ENCODE measurements at places on chromosomes 6 and 20.

DNA sequence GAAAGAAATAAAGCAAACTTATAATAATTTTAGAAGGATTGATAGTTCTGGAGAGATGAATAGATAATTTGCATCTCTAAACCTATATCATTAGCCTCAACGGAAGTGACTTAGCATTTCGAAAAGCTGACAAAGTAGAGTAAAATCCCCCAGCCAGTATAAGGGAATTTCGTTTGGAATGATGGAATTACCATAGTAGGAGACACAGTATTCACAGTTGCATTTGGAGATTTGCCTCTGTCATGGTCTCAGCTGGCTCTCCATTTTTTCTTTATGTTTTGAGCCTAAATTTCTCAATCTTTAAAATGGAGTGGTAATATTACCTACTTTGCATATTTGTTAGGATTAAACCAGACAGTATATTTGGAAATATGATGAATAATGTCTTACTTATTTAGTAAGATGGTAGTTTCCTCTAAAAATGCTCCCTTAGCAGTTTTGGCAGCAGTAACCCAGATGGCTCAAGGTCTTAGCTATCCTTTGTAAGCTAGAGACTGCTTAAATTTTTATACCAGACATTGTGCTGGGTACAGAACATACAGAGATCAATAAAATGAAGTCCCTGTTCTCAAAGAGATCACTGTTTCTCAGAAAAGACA lies 58.2 kb downstream of the SMAP1 start:
- no peak for DNase-seq

- DNase-seq, result no peak
Measured at GRCh38 chr6:109449064-109449794, 6.3 kb downstream of the MICAL1 start.

- no peak for DNase-seq
Measured at GRCh38 chr6:12008366-12009179, 3.5 kb upstream of the HIVEP1 start.

DNA sequence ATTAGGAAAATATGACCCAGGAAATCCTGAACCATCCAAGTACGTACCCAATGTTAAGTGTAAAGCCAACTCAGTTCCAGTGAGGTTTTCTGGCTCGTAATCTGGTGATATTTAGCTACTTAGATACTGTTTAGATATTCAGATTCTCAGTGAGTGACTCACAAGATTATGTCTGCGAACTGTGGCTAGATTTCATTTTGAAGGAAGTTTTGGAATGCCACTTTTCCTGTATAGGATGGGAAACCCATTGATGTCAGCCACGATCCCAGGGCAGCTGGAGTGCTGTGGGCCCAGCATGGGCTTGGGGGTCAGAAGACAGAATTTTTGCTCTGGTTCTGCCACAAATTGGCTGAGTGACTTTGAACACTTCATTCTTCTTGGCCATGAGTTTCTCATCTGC lies 76.3 kb downstream of the TMEM170B start:
- no peak for DNase-seq

DNA sequence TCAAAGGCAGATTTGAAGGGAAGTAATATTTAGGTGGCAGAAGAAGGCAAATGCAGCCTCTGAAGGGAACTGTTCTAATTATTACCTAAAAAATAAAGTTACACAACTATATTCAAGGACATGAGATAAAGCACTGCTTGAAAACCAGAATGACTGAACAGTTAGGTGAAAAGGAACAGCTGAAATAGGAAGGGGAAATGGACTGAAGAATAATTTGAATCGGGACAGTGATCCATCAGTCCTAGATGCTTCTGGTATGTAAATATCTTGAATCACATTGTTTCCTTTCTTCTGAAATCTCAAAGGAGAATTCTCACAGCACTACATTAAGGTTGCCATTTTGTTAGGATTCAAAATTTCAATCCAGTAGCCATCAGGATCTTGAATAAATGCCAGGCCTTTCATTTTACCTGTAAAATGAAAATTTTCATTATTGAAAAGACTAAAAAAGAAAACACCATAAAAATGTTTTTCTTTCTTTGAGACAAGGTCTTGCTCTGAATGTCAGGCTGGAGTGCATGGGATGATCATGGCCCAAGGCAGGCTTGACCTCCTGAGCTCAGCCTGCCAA lies 25.9 kb downstream of the GLO1 start:
- no peak for DNase-seq

DNA sequence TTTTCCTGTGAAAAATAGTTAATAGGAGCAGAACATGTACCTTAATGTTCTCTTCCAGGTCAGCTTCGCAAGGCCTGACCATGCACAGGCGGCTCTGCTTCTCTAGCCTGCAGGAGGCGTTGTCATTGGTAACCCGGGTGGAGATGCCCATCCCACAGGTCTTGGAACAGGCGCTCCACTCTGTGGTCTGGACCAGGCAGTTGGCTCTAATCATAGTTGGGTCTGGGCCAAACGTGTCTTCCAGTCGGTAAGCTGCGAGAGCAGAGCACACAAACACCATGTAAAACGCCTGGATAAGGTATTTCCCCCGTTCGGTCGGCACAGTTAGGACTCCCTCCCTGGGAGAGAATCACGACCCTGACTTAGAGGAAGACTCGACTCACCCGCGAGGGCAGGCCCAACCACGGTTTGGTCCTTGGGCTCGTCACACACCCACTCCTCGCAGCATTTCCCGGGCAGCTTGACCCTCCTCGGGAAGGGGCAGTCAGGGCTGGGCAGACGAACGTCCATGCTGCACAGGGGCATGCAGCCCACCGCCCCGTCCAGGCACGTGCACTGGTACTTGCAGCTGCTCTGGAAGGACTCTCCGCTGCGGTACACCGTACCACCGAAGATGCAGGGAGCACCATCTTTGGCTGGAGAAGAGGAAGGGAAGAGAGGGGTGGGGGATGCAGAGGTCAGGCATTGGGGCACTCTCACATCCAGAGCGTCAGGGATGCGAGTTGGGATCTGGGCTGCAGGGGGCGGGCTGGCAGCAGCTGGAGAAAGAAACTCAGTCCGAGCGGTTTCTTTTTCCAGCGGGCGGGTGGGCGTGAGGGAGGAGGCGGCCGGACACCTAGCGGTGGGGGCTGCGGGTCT lies 1.0 kb downstream of the CCN2 start:
- no peak for DNase-seq

Measured in keratinocyte (primary cell).